ENCODE measurements at places on chromosomes 3 and 15.

- no peak for DNase-seq
Measured at GRCh38 chr3:123076496-123077418, 9.9 kb downstream of the PDIA5 start.

- DNase-seq: peak; percentile 10
Measured at GRCh38 chr15:80404057-80404760, at the start of gene ARNT2. Gene ARNT2 (plus strand): TSS chr15:80404382. CDS start chr15:80404516, 134 bp downstream.

- DNase-seq: no peak
Measured at GRCh38 chr3:131738095-131738494, 235.3 kb upstream of the MRPL3 start.

DNA sequence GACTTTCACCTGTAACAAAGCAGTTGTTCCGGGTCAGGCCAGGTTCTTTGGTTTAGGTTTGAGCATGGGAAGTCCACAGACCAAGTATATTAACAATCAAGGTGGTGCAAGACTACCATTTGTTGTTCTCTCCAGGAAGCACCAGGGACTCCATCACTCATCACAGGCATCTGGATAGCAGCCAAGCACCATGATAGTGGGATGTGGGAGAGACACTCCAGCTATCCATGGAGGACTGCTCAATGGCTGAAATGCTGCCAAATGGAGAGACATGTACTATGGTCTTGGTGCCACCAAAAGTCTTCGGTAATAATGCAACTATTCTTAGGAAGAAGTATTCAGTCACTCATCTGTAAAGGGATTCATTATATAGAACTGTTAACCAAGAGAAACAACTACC is 143.0 kb downstream of the TNIK start:
- no peak for DNase-seq

DNA sequence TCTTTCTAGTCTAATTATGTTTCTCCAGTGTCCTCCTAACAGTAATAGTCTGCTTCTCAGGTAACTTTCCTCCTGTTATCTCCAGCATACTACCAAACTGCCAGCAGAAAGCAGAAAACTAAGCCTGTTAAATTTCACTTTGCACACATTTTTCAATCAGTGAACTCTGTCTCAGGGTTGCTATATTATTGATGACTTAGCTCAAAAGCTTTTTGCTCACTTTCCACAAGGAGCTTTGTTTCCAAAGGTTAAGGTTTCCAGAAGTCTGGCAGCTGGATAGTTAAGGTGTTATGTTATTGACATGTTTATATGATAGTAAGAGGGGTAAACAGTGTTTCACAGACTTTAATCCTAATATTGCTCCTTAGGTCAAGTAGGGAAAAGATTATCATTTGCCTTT is 5.1 kb downstream of the TRPM7 start:
- DNase-seq: no peak

- DNase-seq: no peak
Measured at GRCh38 chr3:129834580-129834979, 58.9 kb downstream of the TMCC1 start.

- DNase-seq: no peak
Measured at GRCh38 chr3:44996556-44996969, 20.5 kb downstream of the EXOSC7 start.

GRCh38 chr3:149934524-149934923 is 36.2 kb downstream of the PFN2 start:
- DNase-seq: no peak

DNA sequence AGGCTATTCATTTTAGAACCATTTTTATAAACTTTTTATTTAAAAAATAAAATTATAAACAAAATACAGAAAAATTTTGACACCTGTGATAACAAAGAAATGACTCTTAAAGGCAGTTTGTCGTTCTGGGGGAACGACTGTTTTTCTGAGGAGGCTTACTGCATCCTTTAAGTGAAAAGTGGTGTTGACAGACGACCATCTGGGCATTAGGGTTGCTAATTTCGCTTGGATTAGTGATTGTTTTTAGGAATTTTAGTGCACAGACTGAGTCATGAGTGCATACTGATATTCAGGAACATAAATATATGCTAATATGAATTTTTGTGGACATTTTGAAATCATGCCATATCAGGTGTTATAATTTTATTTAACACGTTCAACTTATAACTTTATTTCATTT is 28.5 kb downstream of the OSTN start:
- DNase-seq: no peak

GRCh38 chr15:44698641-44699040 is 12.5 kb downstream of the PATL2 start:
- DNase-seq: no peak

DNA sequence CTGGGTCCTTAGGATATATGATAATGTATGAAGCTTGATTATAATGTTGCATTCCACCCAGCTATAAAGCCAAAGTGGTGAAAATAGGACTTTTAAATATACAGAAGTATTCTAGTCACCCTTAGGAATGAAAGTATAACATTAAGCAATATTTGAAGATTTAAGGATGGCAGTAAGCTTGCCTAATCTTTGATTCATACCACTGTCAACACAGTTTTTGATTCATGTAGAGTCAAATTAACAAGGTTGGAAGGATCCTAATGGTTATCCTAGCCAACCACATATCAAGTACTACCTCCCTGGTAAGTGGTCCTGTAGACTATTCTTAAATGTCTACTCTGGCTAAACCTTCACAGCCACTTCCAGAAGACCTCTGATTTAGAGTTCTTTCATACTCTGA is 18.6 kb downstream of the ARIH1 start:
- DNase-seq: no peak

GRCh38 chr3:27677565-27677964 is 44.6 kb downstream of the EOMES start:
- peak; percentile 80 for DNase-seq

GRCh38 chr15:22942306-22942855 is 37.8 kb downstream of the CYFIP1 start:
- no peak for DNase-seq

GRCh38 chr3:69761896-69762767 is 22.9 kb downstream of the MITF start:
- DNase-seq: peak; percentile 29

GRCh38 chr15:63582718-63583426 is 14.3 kb upstream of the FBXL22 start:
- DNase-seq: peak; percentile 38

- peak; percentile 22 for DNase-seq
Measured at GRCh38 chr3:109874896-109875708, 537.8 kb upstream of the DPPA4 start.

GRCh38 chr15:90807786-90808086 is 60.7 kb upstream of the FURIN start:
- no peak for DNase-seq

DNA sequence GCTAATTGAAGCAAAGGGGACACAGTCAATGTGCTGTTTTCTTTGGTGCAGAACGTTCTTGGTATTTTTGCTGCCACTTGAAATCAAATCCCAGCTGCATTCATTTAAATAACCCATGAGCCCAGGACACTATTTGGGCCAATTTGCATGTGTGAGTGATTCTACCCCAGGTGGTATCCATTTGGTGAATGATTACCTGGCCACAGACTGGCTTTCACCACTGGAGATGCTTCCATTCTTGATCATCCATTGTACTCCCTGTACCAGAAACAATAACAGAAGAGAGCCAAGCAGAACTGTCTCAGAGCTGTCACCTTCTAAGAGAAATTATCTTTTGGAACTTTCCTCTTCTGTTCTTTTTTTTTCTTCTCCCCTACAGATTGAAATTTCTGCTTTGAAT is 139.7 kb upstream of the RARB start:
- DNase-seq: no peak

DNA sequence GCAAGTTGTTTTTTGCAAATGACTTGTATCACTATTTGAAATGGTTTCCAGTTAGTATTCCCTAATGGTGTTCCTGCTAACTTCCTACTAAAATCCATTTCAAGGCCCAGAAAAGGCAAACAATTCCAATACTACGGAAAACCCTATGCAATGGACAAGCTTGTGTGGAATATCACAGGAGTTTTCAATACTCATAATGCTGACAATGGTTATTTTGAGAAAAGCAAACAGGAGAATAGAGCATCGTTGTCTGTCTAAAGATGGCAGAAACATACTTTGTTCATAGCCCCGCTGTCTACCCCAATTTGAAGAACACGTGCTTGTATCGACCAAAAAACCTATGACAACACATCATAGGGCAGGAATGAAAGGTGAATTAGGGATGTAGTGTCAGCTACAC is 327.9 kb downstream of the CHST2 start:
- DNase-seq: no peak

DNA sequence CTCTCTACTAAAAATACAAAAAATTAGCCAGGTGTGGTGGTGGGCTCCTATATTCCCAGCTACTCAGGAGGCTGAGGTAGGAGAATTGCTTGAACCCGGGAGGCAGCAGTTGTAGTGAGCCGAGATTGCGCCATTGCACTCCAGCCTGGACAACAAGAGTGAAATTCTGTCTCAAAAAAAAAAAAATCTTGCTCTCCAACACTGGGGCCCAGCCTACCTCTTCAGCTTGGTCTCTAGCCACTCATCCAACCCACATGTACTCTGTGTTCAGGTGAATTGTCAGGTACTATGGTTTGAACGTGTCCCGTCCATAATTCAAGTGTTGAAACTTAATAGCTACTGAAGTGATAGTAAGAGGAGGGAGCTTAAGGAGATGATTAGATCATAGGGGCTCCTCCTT is 22.4 kb upstream of the RAB7A start:
- no peak for DNase-seq

GRCh38 chr15:69377216-69377970 is 36.8 kb upstream of the KIF23 start:
- DNase-seq: no peak

DNA sequence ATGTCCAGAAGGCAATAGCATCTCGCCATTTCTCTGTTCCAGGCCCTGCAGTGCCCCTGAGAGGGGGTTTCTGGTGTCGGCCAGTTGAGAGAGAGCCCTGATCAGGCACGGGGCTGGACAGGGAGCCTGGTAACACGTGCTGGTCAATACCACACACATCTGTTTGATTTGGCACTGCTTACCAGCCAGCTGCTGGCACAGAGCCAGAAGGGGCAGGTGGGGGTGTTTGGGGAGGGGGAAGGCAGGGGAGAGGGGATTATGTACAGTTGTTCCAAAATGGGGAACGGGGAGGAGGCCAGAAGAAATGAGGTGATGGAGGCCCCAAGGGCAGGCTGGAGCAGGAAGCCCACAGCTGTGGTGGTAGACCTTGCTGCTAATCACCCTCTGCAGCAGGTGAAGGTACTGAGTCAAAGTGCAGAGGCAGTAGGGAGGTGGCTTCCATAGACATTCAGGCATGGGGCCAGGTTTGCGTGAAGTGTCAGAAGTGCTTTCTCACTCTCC is 153.5 kb upstream of the LPP start:
- DNase-seq: no peak

Measured in RWPE1 (cell line).